ENCODE measurements at places on chromosomes 7 and 10. TPM values are rescaled to one million over a fixed set of nuclear protein-coding genes. Genes with fewer than 3 reads are reported as not detected.

The CLEC2L gene
- total RNA-seq: not detected

The INHBA gene
- 8.5 TPM for total RNA-seq

The TUBAL3 gene
- total RNA-seq: 0.36 TPM

The MYO3A gene
- not detected for total RNA-seq

The GNAT3 gene
- total RNA-seq: not detected

The TSPAN33 gene
- total RNA-seq: 2.4 TPM

The EMX2 gene
- not detected for total RNA-seq

The CTAGE8 gene
- total RNA-seq: 7.2 TPM

The LRRTM3 gene
- not detected for total RNA-seq

The FGL2 gene
- 0.34 TPM for total RNA-seq

The CALML3 gene
- 9.2 TPM for total RNA-seq

The BLNK gene
- total RNA-seq: 10.6 TPM

The LRRC17 gene
- 0.28 TPM for total RNA-seq

Measured in nasal cavity respiratory epithelium epithelial cell of viscerocranial mucosa (primary cell).